Uterus (tissue), 4 donors: ENCODE measurements at places on chromosomes 3 and 15. TPM values are rescaled to one million over a fixed set of nuclear protein-coding genes. Genes with fewer than 3 reads are reported as not detected.

GRCh38 chr3:25293736-25294135 lies 134.3 kb upstream of the RARB start:
- DNase-seq, result peak; percentile 18
- H3K4me3 ChIP-seq, result no peak overlapping the region
- H3K27ac ChIP-seq, result no peak overlapping the region
- H3K27me3 ChIP-seq, result no peaks in the 10 kb centered on the region
- no peaks in the 10 kb centered on the region for H3K36me3 ChIP-seq

DNA sequence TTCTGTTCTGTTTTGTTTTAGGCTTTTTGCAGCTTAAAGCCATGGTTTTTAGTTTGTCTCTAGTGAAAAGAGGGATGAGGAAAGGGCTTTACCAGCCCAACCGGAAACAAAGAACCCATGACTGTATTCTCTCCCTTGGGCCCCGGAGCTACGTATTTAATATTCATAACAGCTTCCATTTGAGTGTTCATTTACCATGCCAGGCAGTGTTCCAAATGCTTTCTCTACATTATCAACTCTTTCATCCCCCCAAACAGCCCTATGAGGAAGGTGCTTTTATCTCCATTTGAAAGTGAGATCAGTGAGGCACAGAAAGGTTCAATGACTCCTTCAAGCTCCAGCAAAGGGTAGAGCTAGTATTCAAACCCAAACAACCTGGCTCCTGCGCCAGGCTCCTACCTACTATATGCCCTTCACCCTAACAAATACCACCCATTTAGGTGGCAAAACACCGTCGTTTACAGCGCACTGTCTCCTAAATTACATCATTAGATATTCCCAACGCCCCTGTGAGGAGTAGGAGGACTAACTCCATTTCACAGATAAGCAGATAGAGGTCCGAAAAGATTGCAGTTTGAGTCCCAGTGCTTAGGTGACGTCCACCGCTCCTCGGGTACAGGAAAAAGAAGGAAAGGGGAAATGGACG lies 27.9 kb downstream of the GTPBP8 start:
- no peaks in the 10 kb centered on the region for H3K36me3 ChIP-seq
- H3K27me3 ChIP-seq, result no peaks in the 10 kb centered on the region
- H3K4me1 ChIP-seq, result peaks cover 10% of the 10 kb centered on the region
- peak overlapping the region; percentile 97 for H3K4me3 ChIP-seq
- H3K27ac ChIP-seq, result peak overlapping the region; percentile 84

DNA sequence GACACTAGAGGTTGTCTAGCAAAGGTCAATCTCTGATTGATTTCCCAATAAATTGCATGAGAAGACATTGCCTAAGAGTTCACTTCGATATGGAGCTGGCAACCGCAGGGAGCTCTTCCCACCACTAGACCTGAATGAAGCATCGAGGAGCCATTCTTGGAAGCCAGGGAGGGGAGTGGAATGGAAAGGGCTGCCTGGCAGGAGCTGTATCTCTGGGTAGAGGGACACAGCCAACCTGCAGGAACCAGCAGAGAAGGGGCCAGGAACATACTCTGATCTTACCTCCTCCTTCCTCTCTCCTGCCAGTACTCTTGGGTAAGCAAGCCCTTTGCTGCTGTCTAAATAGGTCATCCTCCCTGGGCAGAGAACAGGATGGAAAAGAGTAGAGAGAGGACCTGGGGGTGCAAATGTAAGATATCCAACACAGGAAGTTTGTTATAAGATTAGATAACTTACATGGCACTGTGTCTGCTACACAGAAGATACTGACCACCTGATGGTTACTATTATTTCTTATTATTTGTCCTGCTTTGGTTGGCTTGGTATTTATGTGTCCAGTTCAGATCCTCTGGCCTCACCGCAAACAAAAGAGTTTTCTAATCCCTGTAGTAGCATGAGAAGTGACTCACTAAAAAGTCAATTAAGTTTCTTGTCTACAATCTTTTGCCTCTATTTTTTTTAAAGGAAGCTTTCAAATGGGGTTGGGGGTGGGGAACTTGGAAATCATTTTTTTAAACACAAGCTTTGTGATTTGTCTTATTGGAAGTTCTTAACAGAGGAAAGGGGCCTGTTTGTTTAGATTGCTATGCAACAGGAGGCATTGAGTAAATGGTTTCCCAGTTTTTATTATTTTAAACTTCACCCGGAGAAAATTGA lies 156.7 kb upstream of the TSC22D2 start:
- DNase-seq, result no peak
- H3K27ac ChIP-seq, result no peak overlapping the region
- H3K4me3 ChIP-seq, result no peak overlapping the region

DNA sequence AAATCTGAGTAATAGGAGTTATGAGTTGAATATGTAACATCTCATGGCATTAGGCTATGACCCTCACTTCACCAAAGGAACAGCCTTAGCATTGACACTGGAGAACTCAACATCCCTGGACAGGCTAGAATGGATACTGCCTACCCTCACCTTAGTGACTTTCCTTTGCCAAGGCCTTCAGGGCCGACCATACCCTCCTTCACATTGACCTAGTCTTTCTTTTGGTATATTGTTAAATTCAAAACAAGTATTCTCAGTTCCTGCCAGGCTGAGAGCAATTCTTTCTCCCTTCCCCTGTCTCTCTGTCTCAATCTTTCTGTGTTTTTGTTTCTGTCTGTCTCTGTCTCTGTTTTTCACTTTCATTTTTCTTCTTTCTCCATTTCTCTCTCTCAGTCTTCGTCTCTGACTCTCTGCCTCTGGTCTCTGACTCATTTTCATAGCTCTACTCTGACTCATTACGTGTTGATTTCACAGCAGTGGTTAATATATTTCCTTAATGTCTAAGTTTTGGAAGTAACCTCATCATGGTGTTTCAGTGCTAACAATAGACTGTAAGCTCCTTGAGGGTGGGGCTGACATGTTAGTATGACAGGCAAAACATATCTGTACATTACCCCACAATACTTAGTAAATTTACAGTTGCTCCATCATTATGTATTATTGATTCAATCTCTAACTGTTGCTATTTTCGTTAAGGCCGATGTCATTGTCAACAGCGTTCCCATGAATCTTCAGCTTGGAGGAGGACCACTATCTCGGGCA lies 32.5 kb downstream of the PARP15 start:
- H3K27ac ChIP-seq, result no peak overlapping the region
- H3K4me3 ChIP-seq, result no peak overlapping the region
- H3K36me3 ChIP-seq, result no peaks in the 10 kb centered on the region
- H3K4me1 ChIP-seq, result no peaks in the 10 kb centered on the region

- H3K27ac ChIP-seq, result peak overlapping the region; percentile 94
- DNase-seq, result peak; percentile 33
- no peaks in the 10 kb centered on the region for H3K4me1 ChIP-seq
- H3K4me3 ChIP-seq, result peak overlapping the region; percentile 69
- no peaks in the 10 kb centered on the region for H3K27me3 ChIP-seq
- no peaks in the 10 kb centered on the region for H3K36me3 ChIP-seq
These were observed 942 bp downstream of the ELP6 start for GRCh38 chr3:47512416-47513124.

GRCh38 chr3:110727056-110727455 lies 344.6 kb upstream of the NECTIN3 start:
- H3K4me3 ChIP-seq, result no peak overlapping the region
- H3K36me3 ChIP-seq, result no peaks in the 10 kb centered on the region
- no peak for DNase-seq
- H3K4me1 ChIP-seq, result no peaks in the 10 kb centered on the region
- H3K27me3 ChIP-seq, result no peaks in the 10 kb centered on the region

GRCh38 chr15:46710401-46710960 lies 1006.8 kb upstream of the SEMA6D start:
- no peaks in the 10 kb centered on the region for H3K27me3 ChIP-seq
- H3K27ac ChIP-seq, result no peak overlapping the region
- no peak overlapping the region for H3K4me3 ChIP-seq
- H3K36me3 ChIP-seq, result no peaks in the 10 kb centered on the region

GRCh38 chr3:42683875-42684598 lies 1.3 kb upstream of the KLHL40 start:
- peak; percentile 59 for DNase-seq
- H3K4me1 ChIP-seq, result no peaks in the 10 kb centered on the region
- H3K4me3 ChIP-seq, result no peak overlapping the region
- no peaks in the 10 kb centered on the region for H3K27me3 ChIP-seq
- no peaks in the 10 kb centered on the region for H3K36me3 ChIP-seq

GRCh38 chr15:100775581-100776185 lies 103.9 kb upstream of the ALDH1A3 start:
- no peak for DNase-seq
- no peak overlapping the region for H3K4me3 ChIP-seq
- no peak overlapping the region for H3K27ac ChIP-seq
- no peaks in the 10 kb centered on the region for H3K4me1 ChIP-seq
- H3K27me3 ChIP-seq, result no peaks in the 10 kb centered on the region

Gene ADAMTSL3
- 41.2 TPM for total RNA-seq

Gene LRRN1
- 3.0 TPM for total RNA-seq

- H3K36me3 ChIP-seq, result no peaks in the 10 kb centered on the region
- no peak for DNase-seq
- H3K27me3 ChIP-seq, result no peaks in the 10 kb centered on the region
- H3K27ac ChIP-seq, result no peak overlapping the region
These were observed 230.8 kb downstream of the CGGBP1 start for GRCh38 chr3:87828046-87828445.

- no peak overlapping the region for H3K27ac ChIP-seq
- peaks cover 9% of the 10 kb centered on the region for H3K4me1 ChIP-seq
- no peak for DNase-seq
- H3K36me3 ChIP-seq, result no peaks in the 10 kb centered on the region
- no peak overlapping the region for H3K4me3 ChIP-seq
These were observed 120.7 kb downstream of the EEFSEC start for GRCh38 chr3:128273841-128274573.

DNA sequence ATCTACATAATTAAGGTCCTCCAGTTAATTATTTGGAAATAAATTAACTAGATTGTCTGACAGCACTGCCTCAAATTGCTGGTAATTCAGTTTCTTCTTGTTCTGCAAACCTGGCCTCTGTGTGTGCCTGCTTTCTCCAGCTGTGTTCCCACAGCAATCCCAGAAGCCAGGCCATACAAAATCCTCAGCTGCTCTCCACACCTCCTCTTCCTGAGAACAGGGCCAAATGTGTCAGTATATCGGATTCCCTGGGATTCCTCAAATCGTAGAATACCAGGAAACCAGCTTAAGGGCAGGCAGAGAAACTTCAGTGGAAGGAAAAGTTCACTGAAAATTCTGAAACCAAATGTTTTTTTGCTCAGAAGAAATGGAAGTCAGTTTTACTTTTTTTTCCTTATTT lies 261.4 kb downstream of the ZMAT3 start:
- DNase-seq, result no peak
- no peak overlapping the region for H3K27ac ChIP-seq
- H3K36me3 ChIP-seq, result no peaks in the 10 kb centered on the region
- no peaks in the 10 kb centered on the region for H3K27me3 ChIP-seq
- no peak overlapping the region for H3K4me3 ChIP-seq

DNA sequence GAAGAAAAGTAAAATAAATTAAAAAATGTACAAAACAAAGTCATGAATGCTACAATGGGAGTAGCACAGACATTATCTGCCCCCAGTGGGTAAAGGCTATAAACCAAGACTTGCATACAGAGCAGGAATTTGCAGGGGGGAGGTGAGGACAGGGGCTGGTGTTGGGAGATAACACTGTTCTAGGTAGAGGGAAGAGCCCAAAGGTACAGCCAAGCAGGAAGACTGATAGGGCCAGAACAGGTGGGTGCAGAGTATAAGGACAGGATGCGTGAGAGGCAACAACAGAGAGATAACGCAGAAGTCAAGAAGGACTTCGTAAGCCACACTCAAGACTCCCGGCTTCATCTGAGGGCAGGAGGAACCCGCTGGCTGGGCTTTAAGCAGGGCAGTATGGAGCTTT lies 146.5 kb downstream of the CTNNB1 start:
- DNase-seq, result no peak
- H3K36me3 ChIP-seq, result no peaks in the 10 kb centered on the region
- H3K27ac ChIP-seq, result no peak overlapping the region
- H3K4me3 ChIP-seq, result no peak overlapping the region
- no peaks in the 10 kb centered on the region for H3K27me3 ChIP-seq

Gene SUCNR1
- 0.59 TPM for total RNA-seq

- no peak for DNase-seq
- no peak overlapping the region for H3K4me3 ChIP-seq
- H3K36me3 ChIP-seq, result no peaks in the 10 kb centered on the region
- H3K27me3 ChIP-seq, result no peaks in the 10 kb centered on the region
- peak overlapping the region; percentile 53 for H3K27ac ChIP-seq
These were observed 49.6 kb downstream of the PCSK6 start for GRCh38 chr15:101439920-101440319.

DNA sequence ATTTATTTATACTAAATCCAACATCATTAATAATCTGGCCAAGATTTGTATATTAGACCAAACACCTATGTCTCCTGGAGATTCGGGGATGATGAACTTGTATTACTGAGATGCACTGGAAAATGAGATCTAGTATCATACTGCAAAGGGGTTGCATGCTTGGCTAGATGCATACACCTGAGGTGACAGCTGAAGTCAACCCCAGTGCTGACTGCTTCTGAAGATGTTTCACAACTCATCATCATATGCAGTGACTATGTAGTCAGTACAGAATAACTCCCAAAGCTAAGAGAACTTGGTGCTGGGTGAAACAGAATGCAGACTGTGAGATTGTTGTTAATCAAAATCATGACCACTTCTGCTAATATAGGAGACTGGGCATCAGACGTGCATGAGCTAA lies 1114.2 kb downstream of the NSUN3 start:
- H3K27ac ChIP-seq, result no peak overlapping the region
- H3K4me1 ChIP-seq, result no peaks in the 10 kb centered on the region
- no peaks in the 10 kb centered on the region for H3K27me3 ChIP-seq
- H3K4me3 ChIP-seq, result no peak overlapping the region
- DNase-seq, result no peak

Gene CACNA1D
- 0.88 TPM for total RNA-seq

DNA sequence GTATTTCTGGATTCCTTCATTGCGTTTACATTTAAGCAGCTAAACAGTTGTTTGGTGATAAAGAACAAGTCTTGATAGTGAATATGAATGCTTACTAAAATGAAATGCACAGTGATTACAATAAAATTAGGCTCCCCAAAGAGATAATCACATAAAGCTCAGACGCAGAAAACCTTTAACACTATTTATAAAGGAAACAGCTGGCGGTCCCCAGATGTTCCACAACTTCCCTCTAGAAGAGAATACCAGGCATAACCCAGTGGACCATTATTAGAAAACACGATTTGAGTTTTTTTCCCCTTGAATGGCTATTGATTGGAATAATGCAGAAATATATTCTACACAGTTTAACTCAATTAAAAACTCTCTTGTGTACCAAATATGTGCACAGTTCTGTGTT lies 573.2 kb downstream of the DIPK2A start:
- H3K36me3 ChIP-seq, result no peaks in the 10 kb centered on the region
- no peaks in the 10 kb centered on the region for H3K27me3 ChIP-seq
- no peak overlapping the region for H3K4me3 ChIP-seq
- DNase-seq, result no peak
- no peak overlapping the region for H3K27ac ChIP-seq

Gene HGD
- total RNA-seq, result 6.4 TPM

- H3K4me1 ChIP-seq, result no peaks in the 10 kb centered on the region
- DNase-seq, result no peak
- no peak overlapping the region for H3K27ac ChIP-seq
- H3K27me3 ChIP-seq, result no peaks in the 10 kb centered on the region
- no peaks in the 10 kb centered on the region for H3K36me3 ChIP-seq
These were observed 9.3 kb downstream of the VIPR1 start for GRCh38 chr3:42511736-42512135.

Gene NCKIPSD
- total RNA-seq, result 11.0 TPM

GRCh38 chr15:77810130-77810571 lies 177.4 kb upstream of the LINGO1 start:
- H3K27me3 ChIP-seq, result no peaks in the 10 kb centered on the region
- no peak overlapping the region for H3K27ac ChIP-seq
- DNase-seq, result no peak
- no peaks in the 10 kb centered on the region for H3K4me1 ChIP-seq
- H3K36me3 ChIP-seq, result no peaks in the 10 kb centered on the region

Gene SLC22A13
- under 0.01 TPM for total RNA-seq

Gene MORC1
- total RNA-seq, result not detected

Gene TLR9
- 0.14 TPM for total RNA-seq
